ENCODE measurements at places on chromosomes 1 and 21.

DNA sequence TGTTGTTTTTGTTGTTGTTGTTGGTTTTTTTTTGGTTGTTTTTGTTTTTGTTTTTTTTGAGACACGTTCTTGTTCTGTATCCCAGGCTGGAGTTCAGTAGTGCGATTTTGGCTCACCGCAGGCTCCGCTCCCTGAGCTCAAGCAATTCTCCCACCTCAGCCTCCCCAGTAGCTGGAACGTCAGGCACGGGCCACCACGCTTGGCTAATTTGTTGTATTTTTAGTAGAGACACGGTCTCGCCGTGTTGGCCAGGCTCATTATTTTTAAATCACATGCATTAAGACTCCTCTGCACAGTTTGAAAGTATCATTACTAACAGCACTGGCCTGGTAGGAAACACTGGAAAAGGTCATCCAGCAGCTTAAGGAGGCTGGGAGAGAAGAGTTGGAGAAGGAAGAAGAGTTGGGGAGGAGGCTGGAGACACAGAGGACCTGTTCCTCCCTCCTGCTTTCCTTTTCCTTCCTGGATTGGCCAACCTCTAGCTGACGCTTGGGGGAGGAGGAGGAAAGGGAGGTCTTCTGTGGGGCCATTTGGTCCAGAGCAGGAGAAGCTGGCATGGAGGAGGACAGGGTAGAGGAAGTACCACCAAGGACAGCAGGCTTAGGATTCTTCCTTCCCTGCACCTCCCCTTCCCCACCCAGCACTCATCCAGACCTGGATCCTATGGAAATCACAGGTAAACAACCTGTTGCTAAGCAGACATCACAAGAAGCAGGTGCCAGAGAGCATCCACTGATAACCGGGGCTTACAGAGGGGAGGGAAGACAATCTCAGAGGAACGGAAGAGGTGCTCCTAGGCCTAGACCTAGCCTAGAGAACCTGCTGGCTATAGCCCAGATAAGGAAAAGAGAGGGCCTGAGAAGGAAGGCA, 71.9 kb upstream of the GOLT1A start:
- DNase-seq, result no peak

- no peak for DNase-seq
Observed at GRCh38 chr1:17414022-17414421, 25.5 kb downstream of the RCC2 start.

DNA sequence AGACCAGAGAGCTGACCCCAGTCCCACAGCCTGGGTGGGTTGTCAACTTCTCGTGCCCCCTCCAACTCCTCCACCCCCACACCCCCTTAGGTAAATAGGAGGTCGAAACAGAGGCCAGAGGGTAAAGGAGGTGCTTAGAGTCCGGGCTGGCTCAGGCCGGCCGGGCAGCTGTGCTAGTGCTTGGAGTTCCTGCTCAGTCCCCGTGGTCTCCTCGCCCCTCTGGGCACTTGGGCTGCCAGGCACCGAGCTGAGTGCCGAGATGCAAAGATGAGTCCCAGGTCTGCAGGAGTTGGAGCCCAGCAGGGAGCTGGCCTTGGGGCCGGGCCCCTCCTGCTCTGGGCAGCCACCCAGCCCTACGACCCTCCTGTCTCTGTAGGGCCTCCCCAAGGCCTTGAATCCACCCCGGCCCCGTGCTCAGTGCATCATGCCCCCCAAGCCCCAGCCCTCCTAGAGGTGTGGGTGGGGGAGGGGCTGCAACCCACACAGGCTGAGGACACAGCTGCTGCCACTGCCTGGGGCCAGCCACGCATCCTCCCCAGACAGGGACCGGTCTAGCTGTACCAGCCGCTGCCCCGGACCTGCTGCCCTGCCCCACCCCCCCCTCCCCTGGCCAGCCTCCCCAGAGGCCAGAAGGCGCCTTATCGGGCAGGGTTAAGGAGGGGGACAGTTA, 1.9 kb downstream of the SMIM1 start:
- no peak for DNase-seq

- DNase-seq, result peak; percentile 15
Observed at GRCh38 chr1:246608616-246609376, 42.5 kb downstream of the CNST start.

GRCh38 chr1:82646888-82647287, 846.2 kb downstream of the ADGRL2 start:
- DNase-seq, result no peak

DNA sequence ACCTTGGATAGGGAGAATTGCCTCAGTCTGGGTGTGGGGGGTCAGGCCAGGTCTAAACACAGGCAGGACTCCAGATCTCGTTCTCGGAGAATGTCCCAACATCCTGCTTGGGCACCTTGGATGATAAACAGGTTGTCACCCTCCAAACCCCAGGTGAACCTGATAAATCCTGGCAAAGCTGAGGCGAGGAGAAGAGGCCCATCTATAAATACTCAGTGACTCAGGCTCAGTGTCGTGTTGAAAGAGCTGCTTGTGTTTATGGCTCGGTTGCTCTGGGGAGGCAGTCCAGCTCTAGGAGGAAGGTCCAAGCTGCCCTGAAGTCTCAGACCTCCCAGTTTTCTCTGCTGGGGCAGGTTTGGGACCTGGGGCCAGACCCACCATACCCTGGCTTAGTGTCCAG, 15.8 kb upstream of the TRIM63 start:
- no peak for DNase-seq

DNA sequence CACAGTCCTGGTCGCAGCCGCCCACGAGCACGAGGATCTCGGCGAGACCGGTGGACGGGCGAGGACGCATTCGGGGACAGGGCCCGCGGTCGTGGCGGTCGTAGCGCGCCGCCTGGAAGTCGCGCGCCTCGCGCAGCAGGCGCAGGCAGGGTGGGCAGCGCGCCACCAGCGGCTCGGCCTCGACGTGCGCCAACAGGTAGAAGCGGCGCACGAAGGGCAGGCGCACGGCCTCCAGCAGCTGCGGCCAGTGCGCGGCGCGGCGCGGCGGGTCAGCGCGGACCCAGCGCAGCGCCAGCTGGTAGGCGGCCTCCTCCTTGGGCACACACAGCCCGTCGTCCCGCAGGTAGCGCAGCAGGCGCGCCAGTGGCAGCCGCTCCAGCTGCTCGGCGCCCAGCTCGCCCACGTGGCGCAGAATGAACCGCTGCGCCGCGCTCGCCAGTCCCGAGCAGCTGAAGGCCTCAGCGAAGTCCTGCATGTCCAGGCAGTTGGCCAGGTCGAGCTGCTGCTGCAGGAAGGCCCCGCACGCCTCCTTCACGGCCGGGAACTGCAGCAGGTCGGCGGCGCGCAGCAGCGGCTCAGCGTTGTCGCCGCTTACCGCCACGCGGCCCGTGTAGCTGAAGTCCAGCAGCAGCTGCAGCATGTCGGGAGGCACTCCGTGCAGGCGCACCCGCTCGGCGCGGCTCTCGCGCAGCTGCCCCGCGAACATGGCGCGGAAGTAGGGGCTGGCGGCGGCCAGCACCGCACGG, 573 bp downstream of the KLHL21 start:
- no peak for DNase-seq

DNA sequence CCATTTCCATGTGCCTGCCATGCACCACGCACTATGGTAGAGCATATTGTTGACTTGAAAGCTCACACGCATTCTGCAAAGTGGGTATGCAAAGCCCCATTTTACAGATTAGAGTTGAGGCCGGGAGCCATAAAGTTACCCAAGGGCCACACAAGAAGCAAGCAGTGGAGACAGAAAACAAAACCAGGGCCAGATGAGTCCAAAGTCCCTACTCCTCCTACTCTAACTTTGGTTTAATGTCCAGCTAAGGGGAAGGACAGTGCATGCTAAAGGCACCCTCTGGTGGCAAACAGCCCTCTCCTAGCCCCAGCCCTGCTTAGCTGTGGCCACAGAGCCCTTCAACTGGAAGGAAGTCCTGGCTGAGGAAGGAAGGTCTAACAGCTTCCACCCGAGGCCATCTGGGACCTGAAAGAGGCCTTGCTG, 74.9 kb downstream of the SLC66A1 start:
- DNase-seq, result no peak

- peak; percentile 29 for DNase-seq
Observed at GRCh38 chr1:229557913-229558414, 543 bp downstream of the ABCB10 start.

GRCh38 chr1:232725305-232726047, 79.7 kb upstream of the MAP10 start:
- DNase-seq, result no peak

DNA sequence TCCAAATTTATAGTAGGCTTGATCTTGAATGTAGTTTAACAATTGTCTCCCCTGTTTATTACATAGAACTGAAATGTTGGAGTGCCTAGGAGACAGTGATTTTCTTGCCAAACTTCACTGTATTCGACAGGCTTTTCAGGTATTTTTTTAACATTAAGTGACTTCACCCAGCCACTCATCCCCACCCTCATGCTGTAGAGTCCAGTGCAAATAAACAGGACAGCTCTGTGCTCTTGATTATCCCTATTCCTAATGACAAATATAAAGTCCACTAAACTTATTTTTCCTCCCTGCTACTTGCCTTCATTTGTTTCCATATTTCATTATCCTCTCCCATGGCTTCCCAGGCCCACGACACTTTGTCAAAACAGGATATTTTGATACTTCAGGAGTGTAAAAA, 29.2 kb upstream of the NEXN start:
- DNase-seq, result no peak

DNA sequence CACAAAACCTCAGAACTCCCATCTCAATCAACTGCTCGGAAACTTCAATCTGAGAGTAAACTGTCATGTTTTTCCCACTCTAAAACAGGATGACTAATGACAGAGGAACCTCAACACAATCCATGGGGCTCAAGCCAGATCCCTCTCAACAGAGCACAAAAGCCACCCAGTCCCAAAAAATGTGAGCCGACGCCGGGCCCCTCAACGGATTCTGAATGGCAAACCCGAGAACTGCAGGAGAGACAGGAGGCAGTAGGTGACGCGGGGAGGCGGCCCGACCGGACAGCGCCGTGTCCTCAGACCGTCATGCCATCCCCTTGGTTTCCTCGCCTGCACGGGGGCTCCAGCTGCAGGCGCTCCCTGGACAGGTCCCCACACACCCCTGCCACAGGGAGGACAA, 53.4 kb downstream of the SSBP3 start:
- no peak for DNase-seq

DNA sequence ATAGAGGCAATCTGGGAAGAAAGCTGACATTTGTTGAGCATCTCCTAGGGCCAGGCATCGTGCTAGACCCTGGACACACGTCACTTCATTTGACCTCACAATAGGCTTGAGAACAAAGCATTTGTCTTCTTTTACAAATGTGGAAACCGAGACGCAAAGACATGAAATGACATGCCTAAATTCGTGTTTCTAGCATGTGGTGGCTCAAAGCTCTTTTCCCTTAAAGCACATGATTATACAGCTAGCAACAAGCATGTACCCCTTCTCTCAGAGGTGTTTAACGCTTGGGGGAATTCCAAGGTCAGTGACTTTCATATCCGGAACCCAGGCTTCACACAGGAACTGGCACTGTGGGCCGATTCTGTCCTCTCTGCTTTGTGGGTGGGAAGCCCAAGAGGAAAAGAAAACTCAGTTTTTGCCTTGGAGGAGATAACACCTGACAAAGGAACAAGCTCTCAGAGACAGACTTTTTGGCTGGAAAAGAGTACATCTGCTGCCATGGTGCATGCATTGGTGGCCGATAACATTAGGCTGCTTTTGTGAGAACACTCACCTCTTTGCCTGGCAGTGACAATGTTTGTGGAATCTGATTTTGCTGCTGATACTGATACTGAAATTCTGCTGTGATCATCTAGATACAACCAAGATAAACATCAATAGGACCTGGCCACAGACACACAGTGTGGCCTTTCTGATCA, 15.4 kb upstream of the CD2 start:
- no peak for DNase-seq

DNA sequence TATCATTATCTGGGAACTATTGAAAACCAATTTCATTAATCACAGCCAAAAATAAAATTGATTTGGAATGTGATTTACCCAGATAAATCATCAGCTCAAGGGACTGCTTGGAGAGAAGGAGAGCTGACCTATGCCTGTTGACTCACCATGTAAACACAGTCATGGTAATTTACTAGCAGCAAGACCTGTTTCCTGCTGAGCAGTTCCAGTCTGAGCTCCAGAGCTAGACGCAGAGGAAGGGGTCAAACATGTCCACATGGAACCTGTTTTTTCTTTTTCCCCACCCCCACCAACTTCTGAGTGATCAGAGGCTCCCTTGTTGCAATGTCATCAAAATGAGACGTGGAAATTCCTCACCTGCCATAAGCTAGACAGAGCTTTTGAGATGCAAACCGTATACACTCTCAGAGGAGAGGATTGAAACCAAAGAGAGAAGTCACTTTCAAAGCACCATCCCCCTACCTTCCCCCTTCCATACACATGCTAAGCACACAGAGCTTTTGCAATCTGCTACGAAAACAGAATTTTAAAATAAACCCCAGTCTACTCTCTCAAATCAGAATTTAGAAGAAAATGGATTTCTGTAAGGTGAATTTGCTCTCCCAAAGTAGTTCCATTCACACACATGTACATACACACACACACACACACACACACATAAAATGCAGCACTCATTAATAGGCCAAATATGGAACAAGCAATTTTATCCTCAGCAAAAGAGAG, 55.9 kb upstream of the PTGFRN start:
- DNase-seq, result no peak

- DNase-seq, result peak; percentile 7
Observed at GRCh38 chr1:200154069-200154767, 126.7 kb downstream of the NR5A2 start.

- no peak for DNase-seq
Observed at GRCh38 chr1:48761411-48761810, 15.3 kb downstream of the BEND5 start.

DNA sequence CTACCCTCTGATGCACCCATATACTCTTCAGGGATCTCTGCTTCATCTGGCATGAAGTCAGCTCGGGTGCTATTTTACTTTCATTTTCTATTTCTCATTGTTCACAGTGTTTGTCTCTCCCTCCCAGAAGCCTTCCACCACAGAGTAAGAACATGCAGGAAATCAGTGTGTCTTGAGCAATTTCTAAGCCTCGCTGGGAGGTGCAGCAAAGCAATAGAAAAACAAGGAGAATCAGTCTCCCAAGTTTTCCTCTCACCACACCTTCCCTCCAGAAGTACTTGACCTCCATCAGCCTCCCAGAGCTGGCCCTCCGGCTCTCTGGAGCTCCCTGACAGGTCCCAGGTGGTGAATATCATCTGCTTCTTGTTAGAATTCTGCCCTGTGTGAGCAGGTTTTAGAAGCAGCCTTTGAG, 594.7 kb upstream of the CAMK1G start:
- DNase-seq, result no peak

- no peak for DNase-seq
Observed at GRCh38 chr21:45073301-45074047, 906 bp upstream of the ADARB1 start.

DNA sequence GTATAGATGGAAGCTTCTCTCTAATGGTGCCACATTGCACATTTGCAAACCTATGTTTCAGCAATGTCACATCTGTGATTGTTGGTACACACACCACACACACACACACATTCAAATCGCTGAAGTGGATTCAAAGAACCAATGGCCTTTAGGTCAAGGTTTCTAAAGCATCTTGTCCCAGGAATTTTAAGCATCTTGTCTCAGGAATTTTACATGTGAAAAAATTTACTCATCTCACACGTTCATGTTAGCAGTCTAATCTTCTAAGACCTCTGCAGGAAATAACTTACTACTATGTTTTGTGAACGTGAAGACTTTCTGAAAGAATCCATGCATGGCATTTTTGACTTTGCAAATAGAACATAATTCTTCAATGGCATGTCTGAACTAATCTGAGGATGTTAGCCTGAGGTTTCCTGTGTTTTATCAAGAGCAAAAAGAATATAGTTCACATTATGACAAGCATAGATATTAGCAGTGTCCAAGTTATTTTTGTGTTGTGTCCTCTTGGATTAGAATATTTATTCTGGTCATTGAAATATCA, 125.1 kb downstream of the CYYR1 start:
- DNase-seq, result no peak

Data from stimulated activated CD8-positive, alpha-beta memory T cell treated with anti-CD3 and anti-CD28 coated beads, Interleukin-2, amount 100 ng/mL, for 48 hours (primary cell).